Psoas muscle (tissue), 8 donors: ENCODE measurements at places on chromosomes 12 and 14. TPM values are rescaled to one million over a fixed set of nuclear protein-coding genes. Genes with fewer than 3 reads are reported as not detected.

- peaks cover 5% of the 10 kb centered on the region for H3K36me3 ChIP-seq
- H3K27me3 ChIP-seq = no peaks in the 10 kb centered on the region
- no peak overlapping the region for H3K27ac ChIP-seq
- no peak overlapping the region for H3K4me3 ChIP-seq
- DNase-seq = no peak
- no peaks in the 10 kb centered on the region for H3K4me1 ChIP-seq
Measured at GRCh38 chr12:1138691-1139090, 147.7 kb downstream of the ERC1 start.

DNA sequence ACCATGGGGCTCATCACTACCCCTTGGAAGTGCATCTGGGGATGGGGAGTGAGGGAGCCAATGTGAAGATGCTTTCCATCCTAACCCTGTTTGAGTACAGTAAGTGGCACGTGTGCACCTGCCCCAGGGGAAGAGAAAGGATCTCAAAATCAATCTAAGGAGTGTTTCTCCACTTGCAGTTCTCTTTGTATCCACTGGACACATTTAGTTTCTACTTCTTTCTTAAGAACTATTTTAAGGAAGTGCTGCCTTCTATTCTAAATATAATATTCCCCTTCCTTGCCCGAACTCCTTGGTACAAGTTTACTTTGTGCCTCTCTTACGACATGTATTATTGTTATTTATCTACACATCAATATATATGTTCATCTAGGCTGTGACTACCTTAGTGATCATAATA, 73.8 kb downstream of the TTC6 start:
- H3K27ac ChIP-seq = no peak overlapping the region
- H3K4me1 ChIP-seq = no peaks in the 10 kb centered on the region
- H3K27me3 ChIP-seq = no peaks in the 10 kb centered on the region
- no peak overlapping the region for H3K4me3 ChIP-seq

GRCh38 chr14:49977126-49977841, 84.4 kb downstream of the ARF6 start:
- H3K4me1 ChIP-seq = peaks cover 11% of the 10 kb centered on the region
- no peaks in the 10 kb centered on the region for H3K27me3 ChIP-seq
- H3K36me3 ChIP-seq = no peaks in the 10 kb centered on the region
- no peak overlapping the region for H3K27ac ChIP-seq
- H3K4me3 ChIP-seq = no peak overlapping the region
- no peak for DNase-seq

DNA sequence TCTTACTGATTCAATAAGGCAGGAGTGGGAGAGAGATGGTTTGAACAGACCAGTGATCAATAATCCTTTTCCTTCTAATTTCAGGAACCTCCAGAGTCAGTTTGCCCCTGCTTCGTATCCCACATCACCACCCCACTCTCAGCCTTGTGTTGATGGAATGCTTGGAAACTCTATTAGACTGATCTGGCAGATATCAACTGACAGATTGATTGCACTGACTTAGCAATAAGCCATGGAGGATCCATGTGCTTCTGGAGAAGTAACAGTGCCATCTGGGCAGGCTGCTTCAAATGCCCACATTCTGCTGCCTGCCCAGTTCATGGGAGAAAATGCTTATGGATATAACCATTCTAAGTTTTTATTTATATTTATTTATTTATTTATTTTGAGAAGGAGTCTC, 218.0 kb downstream of the SLC2A13 start:
- H3K27me3 ChIP-seq = no peaks in the 10 kb centered on the region
- DNase-seq = no peak
- no peaks in the 10 kb centered on the region for H3K4me1 ChIP-seq
- no peak overlapping the region for H3K27ac ChIP-seq
- H3K36me3 ChIP-seq = no peaks in the 10 kb centered on the region
- H3K4me3 ChIP-seq = no peak overlapping the region

- H3K36me3 ChIP-seq = no peaks in the 10 kb centered on the region
- peak overlapping the region; percentile 53 for H3K4me3 ChIP-seq
- H3K27me3 ChIP-seq = peaks cover 7% of the 10 kb centered on the region
- H3K27ac ChIP-seq = no peak overlapping the region
- peak; percentile 68 for DNase-seq
Measured at GRCh38 chr12:120361506-120362208, 7.3 kb downstream of the MSI1 start.

GRCh38 chr14:93748208-93749075, 39.8 kb downstream of the PRIMA1 start:
- H3K4me1 ChIP-seq = no peaks in the 10 kb centered on the region
- peak; percentile 23 for DNase-seq
- no peaks in the 10 kb centered on the region for H3K36me3 ChIP-seq
- no peaks in the 10 kb centered on the region for H3K27me3 ChIP-seq
- H3K27ac ChIP-seq = no peak overlapping the region

The PPP2R5C gene
- total RNA-seq = 53.1 TPM

DNA sequence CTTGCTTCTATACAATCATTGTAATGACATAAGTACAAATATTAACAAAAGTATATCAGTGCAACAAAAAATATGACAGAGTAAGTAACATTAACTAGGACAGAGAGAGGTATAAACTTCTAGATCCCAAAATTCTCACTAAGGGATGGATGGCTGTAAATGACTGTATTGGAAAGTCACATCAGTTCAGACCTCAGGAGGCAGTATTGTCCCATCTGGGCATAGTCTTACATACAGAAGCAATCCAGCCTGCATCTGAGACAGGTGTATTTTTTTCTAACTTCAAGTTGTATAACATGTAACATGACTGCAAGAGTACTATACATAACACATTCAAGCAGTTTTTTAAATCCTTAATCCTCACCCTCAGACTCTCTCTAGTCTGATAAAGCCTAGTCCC, 99.0 kb downstream of the GARIN6 start:
- H3K27me3 ChIP-seq = no peaks in the 10 kb centered on the region
- no peak overlapping the region for H3K27ac ChIP-seq
- no peaks in the 10 kb centered on the region for H3K4me1 ChIP-seq
- no peak for DNase-seq
- no peaks in the 10 kb centered on the region for H3K36me3 ChIP-seq

DNA sequence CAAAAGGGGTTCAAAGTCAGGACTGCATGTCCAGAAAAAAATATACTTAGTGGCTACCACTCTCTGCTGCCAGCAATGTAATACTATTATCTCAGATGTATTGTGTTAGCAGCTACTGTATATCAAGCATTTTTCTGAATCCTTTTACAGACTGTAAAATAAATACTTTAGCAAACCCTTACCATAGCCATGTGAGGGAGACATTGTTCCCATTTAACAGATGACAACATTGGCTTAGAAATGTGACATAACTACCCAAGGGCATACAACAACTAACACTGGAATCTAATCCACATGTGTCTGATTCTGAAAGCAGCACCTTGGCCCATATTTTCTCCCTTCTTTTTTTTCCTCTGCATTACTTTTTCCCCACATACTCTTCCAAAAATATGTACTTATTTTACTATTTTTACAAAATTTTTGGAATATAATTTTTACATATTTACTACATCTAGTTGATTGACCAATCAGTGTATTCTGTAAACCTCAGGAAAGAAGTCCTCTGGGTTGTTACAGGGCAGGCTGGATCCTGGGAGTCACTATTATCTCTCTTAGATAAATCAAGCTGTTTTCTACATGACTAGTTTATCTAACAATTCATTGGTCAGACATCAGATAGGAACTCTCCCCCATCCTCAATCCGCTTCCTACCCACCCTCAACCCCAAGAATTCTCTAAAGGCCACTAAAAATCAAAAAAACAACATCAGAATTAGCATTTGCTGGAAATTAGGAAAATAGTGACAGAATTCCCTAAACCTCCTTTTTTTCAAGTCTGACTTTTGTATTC, 154.1 kb downstream of the BTG1 start:
- DNase-seq = no peak
- no peak overlapping the region for H3K27ac ChIP-seq
- H3K4me3 ChIP-seq = no peak overlapping the region
- no peaks in the 10 kb centered on the region for H3K36me3 ChIP-seq
- H3K27me3 ChIP-seq = no peaks in the 10 kb centered on the region

- H3K36me3 ChIP-seq = no peaks in the 10 kb centered on the region
- DNase-seq = no peak
- no peaks in the 10 kb centered on the region for H3K27me3 ChIP-seq
- H3K27ac ChIP-seq = no peak overlapping the region
Measured at GRCh38 chr14:66758031-66758613, 250.2 kb downstream of the GPHN start.

GRCh38 chr12:72872238-72872887, 600.2 kb downstream of the TRHDE start:
- no peaks in the 10 kb centered on the region for H3K4me1 ChIP-seq
- H3K36me3 ChIP-seq = no peaks in the 10 kb centered on the region
- no peak overlapping the region for H3K4me3 ChIP-seq
- DNase-seq = no peak

The MYO1H gene
- not detected for total RNA-seq

The SERPINA3 gene
- 229 TPM for total RNA-seq

DNA sequence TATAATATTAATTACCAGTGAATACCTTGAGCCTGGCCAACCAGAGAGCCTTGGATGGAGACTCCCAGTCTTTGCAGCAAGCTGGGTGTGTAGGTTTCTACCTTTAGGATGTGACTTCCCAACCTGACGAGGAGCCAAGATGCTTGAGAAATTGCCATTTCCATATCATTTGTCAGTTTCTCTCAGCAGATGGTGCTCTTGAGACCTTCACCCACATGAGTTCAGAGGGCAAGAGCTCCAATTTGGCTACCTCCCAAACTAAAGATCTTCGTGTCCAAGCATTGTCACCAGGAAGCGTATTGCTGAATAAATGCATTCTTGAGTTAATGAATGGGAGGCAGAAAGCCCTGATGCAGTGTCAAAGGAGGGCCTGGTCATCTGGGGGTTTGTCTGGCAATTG, 106.4 kb upstream of the TBX5 start:
- no peaks in the 10 kb centered on the region for H3K36me3 ChIP-seq
- DNase-seq = no peak
- no peak overlapping the region for H3K27ac ChIP-seq
- no peak overlapping the region for H3K4me3 ChIP-seq
- no peaks in the 10 kb centered on the region for H3K4me1 ChIP-seq

DNA sequence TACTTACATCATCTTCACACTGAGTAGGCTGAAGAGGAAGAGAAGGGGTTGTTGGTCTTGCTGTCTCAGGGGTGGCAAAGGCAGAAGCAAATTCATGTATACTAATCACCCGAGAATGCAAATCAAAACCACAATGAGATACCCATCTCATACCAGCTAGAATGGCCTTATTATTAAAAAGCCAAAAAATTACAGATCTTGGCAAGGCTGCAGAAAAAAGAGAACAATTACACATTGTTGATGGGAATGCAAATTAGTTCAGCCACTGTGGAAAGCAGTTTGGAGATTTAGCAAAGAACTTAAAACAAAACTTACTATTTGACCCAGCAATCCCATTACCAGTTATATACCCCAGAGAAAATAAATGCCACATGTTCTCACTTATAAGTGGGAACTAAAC, 154.9 kb downstream of the SEC23A start:
- no peaks in the 10 kb centered on the region for H3K4me1 ChIP-seq
- H3K4me3 ChIP-seq = no peak overlapping the region
- no peaks in the 10 kb centered on the region for H3K27me3 ChIP-seq
- H3K27ac ChIP-seq = no peak overlapping the region

- H3K36me3 ChIP-seq = no peaks in the 10 kb centered on the region
- no peaks in the 10 kb centered on the region for H3K4me1 ChIP-seq
- no peaks in the 10 kb centered on the region for H3K27me3 ChIP-seq
- H3K27ac ChIP-seq = no peak overlapping the region
- no peak for DNase-seq
Measured at GRCh38 chr12:106487664-106488063, 95.1 kb upstream of the RFX4 start.

- H3K27me3 ChIP-seq = no peaks in the 10 kb centered on the region
- no peak overlapping the region for H3K27ac ChIP-seq
- no peaks in the 10 kb centered on the region for H3K36me3 ChIP-seq
- H3K4me1 ChIP-seq = no peaks in the 10 kb centered on the region
- no peak for DNase-seq
- H3K4me3 ChIP-seq = no peak overlapping the region
Measured at GRCh38 chr12:116803013-116803736, 65.1 kb downstream of the RNFT2 start.

GRCh38 chr12:94240171-94240570, 91.8 kb downstream of the PLXNC1 start:
- no peak overlapping the region for H3K27ac ChIP-seq
